Brain pericyte (primary cell): ENCODE measurements at places on chromosomes 7 and 10.

- DNase-seq = no peak
Measured at GRCh38 chr10:126549344-126549743, 121.1 kb downstream of the C10orf90 start.

- no peak for DNase-seq
Measured at GRCh38 chr7:84188786-84189405, 5.7 kb downstream of the SEMA3A start.

DNA sequence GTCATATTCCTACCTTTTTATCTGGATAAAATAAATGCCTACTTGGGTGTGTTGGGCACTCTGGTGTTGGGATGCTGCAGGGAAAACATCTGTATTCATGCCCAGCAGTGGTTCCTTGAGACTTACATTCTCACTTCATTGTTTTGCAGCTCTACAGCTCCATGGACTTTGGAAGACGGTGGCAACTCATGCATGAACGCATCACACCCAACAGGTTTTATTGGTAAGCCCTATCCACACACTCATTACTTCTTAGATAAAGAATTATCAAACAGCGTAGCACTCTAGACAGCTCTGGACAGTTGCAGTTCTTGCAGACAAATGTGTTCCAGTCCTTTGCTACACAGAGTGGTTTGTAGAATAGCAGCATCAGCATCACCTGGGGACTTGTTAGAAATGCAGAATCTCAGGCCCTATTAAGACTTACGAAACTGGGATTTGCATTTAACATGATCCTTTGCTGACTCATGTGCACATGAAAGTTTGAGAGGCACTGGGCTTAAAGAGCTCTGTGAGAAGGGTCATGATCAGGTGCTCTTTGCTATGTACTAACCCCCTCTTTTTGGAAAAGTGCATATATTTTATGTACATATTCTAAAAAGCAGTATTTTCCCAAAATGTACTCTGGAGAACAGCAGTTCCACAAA is 401.9 kb downstream of the SORCS3 start:
- no peak for DNase-seq

DNA sequence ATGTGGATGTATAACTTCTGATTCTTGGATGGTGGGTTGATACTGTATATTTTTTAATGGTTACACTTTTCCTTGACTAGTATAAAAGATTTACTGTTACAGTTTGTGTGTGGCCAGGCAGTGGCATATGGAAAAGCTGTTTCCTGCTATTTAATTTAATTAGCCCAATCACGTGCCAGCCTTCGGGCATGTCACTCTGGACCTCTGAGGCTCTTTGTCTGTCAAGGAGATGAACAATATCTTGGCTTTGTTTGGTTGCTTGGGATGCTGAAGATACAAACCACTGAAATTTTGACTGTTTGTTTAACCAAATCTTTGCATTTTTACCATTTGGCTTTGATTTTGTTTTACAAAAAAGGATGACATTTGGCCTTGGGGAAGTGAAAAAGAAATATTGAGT is 185.0 kb downstream of the HDAC9 start:
- DNase-seq = no peak

DNA sequence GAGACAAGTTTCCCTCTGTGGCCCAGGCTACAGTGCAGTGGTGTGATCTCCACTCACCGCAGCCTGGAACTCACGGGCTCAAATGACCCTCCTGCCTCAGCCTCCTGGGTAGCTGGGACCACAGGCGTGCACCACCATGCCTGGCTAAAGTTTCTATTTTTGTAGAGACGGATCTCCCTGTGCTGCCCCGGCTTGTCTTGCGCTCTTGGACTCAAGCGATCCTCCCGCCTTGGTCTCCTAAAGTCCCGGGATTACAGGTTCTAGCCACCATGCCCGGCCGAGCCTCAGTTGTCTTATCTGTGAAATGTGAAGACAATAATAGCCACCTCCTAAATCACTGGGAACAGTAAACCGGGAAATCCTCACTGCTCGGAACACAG is 88.1 kb downstream of the FOXL3 start:
- no peak for DNase-seq
